ENCODE measurements at places on chromosomes 2 and 18. TPM values are rescaled to one million over a fixed set of nuclear protein-coding genes. Genes with fewer than 3 reads are reported as not detected.

The TTN gene
- 0.38 TPM for total RNA-seq

The ALLC gene
- 0.41 TPM for total RNA-seq

The LYPD6B gene
- not detected for total RNA-seq

The ANKRD62 gene
- not detected for total RNA-seq

The DSG2 gene
- 10.6 TPM for total RNA-seq

The FNDC4 gene
- 3.2 TPM for total RNA-seq

The GPAT2 gene
- not detected for total RNA-seq

The AKAIN1 gene
- total RNA-seq: not detected

The MYO7B gene
- total RNA-seq: 0.80 TPM

The AOX1 gene
- total RNA-seq: 3.1 TPM

The STAT4 gene
- 0.11 TPM for total RNA-seq

The UGT1A8 gene
- not detected for total RNA-seq

The STPG4 gene
- total RNA-seq: 0.15 TPM

The FAM136A gene
- total RNA-seq: 52.7 TPM

The KIF3C gene
- 21.8 TPM for total RNA-seq

The EFHD1 gene
- not detected for total RNA-seq

The ANKRD30B gene
- total RNA-seq: 1.4 TPM

Measured in A375 (cell line).